ENCODE measurements at places on chromosomes 4 and X.

- DNase-seq, result no peak
Observed at GRCh38 chrX:77977095-77977494, 7.7 kb upstream of the PGAM4 start.

DNA sequence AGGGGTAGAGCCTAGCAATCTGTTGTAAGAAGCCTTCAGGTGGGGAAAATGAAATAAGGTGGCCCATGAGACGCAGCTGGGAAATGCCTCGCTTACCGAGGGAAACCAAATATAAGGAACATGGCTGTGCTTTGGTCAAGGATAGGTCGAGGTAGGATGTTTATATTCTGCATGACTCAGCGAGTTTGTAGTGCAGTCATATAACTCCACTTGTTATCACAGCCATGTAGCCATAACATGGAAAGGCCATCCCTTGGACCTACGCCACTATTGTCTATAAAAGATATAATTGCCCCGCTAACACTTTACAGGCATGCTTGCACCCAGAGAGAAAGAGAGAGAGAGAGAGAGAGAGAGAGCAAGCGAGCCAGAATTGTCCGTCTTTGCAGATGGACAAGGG is 80.9 kb upstream of the GLRA2 start:
- DNase-seq, result no peak

DNA sequence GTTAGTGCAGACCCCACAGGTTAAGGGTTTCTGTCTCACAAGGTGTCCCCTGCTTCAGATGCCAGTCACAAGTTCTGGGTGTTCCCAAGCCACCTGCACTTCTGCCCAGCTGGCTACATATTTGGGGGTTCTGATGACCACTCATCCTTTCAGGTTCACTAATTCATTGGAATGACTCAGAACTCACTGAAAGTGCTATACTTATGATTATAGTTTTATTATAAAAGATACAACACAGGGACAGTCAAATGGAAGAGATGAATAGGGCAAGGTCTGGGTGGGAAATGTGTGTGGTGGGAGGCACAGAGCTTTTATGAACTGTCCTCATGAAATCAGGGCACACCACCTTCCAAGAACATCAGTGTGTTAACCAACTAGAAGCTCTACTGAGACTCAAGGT is 97.7 kb upstream of the CASK start:
- no peak for DNase-seq

GRCh38 chr4:26685250-26685649 is 101.4 kb downstream of the TBC1D19 start:
- DNase-seq, result no peak

DNA sequence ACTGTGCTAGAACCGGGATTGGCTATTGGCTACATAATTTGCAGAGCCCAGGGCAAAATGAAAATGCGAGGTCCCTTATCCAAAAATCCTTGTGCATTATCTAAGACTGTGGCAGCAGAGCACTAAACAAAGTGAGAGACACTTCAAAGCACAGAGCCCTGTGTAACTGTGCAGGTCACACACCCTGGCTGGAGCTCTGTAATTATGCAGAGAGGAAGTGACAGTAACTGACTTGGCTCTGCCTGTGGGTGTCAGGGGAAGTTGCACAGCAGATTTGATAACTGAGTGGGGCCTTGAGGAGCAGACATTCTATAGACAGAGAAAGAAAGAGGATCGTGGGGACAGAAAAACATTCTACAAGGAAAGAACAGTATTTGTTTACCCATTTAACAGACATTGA is 173.5 kb upstream of the FMR1 start:
- no peak for DNase-seq

DNA sequence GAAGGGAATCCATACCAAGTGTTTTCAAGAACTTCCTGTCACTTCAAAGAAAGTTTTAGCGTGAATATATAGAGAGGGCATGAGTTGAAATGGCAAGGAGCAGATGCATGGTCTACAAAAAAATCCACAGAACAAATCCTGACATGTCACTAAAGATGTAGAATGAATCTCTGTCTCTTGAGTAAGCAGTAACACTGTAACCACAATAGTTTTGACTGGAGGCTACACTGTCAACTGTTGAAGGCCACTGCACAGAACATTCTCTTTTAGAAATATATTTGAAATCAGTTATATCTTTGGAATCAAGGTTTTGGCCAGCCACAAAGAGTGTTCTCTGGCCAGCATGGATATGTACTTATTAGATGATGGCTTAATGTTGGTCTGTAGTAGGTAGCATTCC is 83.8 kb downstream of the VCX3B start:
- no peak for DNase-seq

DNA sequence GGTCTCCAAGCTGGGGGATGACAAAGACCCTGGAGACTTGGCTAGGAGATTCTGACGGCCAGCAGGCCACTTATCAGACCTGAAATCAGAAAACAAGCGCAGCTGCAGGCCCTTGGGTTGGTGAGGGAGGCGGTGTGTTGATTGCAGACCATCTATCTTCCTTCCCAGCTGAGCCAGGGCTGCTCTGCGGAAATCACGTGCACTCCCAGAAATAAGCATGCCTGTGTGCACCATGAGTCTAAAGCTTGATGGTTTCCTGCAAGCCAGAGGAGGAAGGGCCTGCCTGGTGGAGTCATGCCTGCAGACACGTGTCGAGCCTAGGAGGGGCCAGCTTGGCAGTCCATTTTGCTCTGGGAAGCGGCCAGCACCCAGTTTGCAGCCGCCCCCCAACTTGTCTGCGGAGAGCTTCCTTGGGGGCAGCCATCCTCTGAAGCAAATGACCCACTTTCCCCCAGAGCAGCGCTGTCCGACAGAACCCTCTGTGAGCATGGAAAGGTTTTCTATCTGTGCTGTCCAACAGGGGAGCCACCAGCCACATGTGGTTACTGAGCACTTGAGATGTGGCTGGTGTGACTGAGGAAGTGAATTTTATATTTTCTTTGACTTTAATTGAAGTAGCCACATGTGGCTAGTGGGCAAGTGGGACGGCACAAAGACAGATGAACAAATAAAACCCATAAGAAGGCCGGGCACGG is 175.7 kb upstream of the BCOR start:
- DNase-seq, result no peak

DNA sequence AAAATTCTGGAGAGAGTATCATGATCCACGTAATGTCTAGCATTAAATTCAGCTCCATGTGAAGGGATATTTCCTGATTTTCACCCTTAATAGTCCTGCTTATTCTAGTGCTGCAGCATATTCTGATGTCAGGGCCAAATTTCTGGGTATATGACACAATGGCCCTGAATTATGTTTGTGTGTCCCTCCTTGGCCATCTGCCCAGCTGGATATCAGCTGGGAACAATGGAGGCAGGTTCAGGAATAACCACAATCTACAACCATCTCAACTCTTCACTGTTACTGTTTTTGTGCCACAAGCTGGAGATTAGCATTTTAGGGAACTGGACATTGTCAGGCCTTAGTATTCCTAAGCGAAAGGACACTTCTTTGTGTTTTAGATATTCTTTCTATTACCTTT is 3.5 kb downstream of the GLRB start:
- no peak for DNase-seq

DNA sequence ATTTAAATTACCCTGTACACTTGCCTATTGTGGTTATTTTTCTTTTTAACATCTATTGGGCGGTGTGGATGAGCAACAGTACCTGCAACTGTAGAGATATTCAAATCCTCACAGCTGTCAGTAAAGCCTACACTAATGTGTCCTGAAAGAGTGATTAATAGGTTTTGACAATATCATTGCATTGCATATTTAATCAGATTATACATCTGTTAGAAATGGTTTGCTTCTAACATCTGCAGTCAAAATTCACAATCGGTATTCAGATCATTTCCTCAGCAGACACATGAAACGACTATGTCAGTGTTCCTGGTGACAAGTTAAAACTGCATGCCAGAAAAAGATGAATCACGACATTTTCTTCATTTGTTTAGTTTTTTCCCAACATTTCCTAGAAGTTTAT is 254.6 kb upstream of the EPHA5 start:
- DNase-seq, result no peak

- DNase-seq, result no peak
Observed at GRCh38 chr4:64584125-64584524, 174.9 kb upstream of the TECRL start.

DNA sequence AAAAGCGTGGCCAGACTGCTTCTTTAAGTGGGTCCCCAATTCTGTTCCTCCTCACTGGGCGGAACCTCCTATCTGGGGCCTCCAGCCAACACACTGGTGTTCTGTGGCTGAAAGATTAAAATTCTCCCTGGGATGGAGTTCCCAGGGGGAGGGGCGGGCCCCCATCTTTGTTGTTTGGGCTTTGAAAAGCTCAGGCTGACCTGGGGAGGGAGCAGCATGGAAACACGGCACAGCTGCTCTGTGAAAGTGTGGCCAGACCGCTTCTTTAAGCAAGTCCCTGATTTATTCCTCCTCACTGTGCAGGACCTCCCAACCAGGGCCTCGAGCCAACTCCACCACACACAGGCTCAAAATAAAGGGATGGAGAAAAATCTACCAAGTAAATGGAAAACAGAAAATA is 219.5 kb downstream of the TMEM47 start:
- no peak for DNase-seq

All from activated CD8-positive, alpha-beta memory T cell treated with anti-CD3 and anti-CD28 coated beads, Interleukin-2, amount 50 U/mL, for 4 hours (primary cell).